CD14-positive monocyte (primary cell): ENCODE measurements at places on chromosomes 1 and 21. TPM values are rescaled to one million over a fixed set of nuclear protein-coding genes. Genes with fewer than 3 reads are reported as not detected.

SESN2 gene
- 7.7 and 15.7 TPM in 2 replicates for polyA plus RNA-seq

NID1 gene
- 14.4 TPM for polyA plus RNA-seq

DNAI4 gene
- polyA plus RNA-seq, result 0.09 TPM in 1 of 2 replicates, not detected in the other

COL11A1 gene
- not detected for polyA plus RNA-seq

DIRAS3 gene
- not detected for polyA plus RNA-seq

- DNase-seq, result no peak
These were observed 17.8 kb upstream of the OVAAL start for GRCh38 chr1:180540697-180541594.

DNA sequence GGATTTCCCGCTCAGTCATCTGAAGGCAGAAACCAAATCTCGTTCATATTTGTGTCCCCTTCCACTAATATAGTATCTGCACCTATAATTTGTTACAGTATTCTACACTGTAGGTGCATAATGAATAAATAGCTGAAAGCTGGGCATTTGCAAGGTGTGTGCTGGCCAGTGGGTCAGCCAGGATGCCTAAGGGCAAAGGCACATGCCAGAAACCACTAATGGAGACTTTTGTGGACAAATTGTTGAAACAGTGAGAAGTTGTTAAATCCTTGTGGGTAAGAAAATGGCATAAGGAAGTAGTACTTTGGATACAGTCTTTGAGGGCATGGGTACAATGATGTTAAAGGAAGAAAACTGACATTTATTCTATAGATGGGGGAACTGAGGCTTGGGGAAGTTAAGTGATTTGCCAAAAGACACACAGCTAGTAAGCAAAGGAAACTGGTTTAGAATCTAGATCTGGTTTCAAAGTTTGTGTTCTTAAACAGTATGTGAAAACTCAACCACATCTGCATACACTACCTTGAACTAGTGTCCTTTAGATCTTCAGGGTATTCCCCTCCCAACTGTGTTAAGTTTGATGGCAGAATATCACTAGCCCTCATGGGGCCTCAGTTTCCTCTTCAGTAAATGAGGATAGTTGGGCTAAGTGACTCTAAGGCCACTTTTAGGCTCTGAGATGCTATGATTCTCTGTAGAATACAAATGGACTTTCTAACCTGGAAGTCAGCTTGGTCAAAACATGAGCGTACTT is 26.5 kb upstream of the LRRC8C start:
- no peak for DNase-seq
